ENCODE measurements at places on chromosomes 12 and 14.

DNA sequence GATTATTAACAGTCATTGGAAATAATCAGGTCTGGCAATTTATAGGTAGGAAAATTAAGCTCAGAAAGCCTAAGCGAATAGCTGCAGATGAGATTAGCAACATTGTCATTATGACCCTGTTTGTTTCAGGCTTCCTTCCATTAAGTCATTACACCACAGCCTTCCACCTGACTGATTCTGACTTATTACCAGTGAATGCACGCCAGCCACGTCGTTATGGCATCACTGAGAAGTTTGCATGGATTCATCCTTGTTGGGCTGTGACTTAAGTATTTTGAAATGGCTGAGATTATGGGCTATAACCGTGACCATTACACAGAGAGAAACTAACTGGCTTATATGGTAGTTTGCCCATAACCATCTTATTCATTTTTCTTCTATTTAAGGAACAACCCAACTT is 18.6 kb downstream of the RASSF8 start:
- DNase-seq: no peak

DNA sequence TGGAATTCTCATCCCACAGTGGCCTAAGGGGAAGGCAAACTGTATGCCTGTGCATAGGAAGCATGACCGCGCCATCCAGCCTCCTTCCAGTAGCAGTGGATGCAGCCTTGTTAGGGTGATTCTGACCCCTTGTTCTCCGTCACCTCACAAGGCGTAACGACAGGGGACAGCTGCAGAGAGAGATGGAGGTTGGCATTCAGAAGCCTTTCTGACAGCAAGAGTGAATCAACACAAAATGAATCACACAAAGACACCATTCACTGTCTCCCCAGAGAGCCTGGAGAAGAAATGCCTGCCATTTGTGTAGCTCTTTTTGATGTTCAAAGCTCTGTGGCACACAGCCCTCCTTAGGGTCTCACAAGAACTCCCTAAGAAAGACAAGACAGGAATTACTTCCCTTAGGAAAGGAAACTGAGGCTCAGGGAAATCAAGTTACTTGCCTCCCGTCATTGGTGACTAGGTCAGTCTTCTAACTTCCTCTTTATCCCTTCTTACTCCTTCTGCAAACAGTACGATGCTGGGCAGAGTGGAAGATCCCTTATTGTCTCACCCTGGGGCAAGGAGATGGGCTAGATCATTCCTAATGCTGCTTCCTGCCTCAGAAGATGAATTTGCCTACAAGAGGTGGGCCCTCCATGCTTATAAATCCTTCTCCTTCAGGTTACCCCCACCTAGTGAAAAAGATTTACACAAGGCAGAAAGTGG is 280.9 kb downstream of the CACNA1C start:
- DNase-seq: no peak

DNA sequence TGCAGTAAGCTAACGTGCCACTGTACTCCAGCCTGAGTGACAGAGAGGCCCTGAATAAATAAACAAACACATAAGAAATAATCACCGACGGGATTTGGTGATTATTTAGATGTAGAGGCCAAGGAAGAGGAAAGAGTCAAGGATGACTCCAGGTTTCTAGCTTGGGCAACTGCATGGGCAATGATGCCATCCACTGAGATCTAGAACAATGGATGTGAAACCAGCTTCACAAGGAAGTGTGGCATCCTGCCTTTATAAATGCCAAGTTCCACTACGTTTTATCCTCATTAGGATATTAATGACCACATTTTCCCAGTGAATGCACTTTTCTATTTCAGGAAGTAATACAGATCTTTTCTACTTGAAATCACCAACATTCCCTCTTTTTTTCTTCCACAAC is 10.9 kb upstream of the PTGER2 start:
- no peak for DNase-seq

GRCh38 chr12:50203691-50204090 is 36.5 kb upstream of the CERS5 start:
- DNase-seq: no peak

- no peak for DNase-seq
Observed at GRCh38 chr14:73712540-73713180, 1.5 kb downstream of the PNMA1 start.

GRCh38 chr12:75480469-75480949 is at the start of gene GLIPR1:
Gene GLIPR1, plus strand, starts transcription at chr12:75480755. Its CDS starts 126 bp downstream, at chr12:75480881.
- peak; percentile 42 for DNase-seq

DNA sequence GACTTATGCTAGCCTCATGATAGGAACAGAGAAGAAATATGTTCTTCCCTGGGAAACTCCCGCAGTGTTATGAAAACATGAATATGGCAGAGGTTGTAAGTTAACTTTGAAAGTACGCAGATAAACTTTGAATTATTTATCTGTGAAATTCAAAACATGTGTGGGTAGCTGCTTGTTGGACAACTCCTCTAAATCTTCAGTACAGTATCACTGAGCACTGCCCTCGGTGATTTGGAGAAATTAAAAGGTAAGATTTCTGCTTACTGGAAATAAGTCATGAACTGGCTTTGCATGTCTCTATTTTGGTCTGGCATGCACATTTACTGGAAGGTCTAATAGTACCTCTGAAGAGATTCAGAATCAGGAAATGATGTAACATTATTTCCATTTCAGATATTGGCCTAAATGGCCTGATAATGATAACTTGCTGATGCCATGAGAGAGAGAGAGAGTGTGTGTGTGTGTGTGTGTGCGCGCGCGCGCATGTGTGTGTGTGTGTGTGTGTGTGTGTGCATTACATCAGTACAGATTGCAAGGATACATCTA is 1441.9 kb upstream of the FLRT2 start:
- no peak for DNase-seq

DNA sequence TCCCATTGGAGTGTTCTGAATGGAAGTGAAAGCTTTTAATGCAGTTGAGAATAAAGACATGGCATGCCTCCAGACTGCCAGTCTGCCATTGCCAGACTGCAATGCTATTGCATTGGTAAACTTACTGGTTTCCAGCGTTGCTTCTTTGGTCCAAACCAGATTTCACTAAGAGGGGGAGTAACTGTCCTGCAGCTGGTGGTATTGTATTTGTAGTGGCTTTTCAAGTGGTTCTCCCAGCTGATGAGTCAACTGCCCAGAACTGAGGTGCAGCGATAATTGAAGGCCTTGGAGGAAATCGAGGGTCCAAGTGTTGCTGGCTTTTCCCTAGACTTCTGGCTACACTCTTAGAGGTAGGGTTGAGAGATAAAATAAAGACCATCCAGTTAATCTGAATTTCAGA is 31.9 kb downstream of the ERG28 start:
- DNase-seq: no peak

DNA sequence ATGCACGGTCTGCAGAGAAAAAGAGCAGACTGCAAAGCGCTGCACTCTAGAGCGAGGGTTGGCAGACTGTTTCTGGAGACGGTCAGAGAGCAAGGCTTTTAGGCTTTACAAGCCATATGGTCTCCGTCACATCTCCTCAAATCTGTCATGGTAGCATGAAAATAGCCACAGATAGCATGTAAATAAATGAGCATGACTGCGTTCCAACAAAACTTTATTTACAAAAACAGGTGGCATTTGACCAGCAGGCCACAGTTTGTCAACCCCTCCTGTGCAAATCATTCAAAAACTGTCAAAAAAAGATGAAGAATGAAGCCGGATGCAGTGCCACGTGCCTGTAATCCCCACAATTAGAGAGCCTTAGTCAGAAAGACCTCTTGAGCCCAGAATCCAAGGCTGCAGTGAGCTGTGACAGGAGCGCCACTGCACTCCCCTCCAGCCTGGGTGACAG is 18.9 kb downstream of the SYNE3 start:
- DNase-seq: no peak

GRCh38 chr14:101123618-101124510 is 220.3 kb upstream of the RTL1 start:
- no peak for DNase-seq

GRCh38 chr12:33718631-33719030 is 279.0 kb upstream of the SYT10 start:
- DNase-seq: no peak

GRCh38 chr12:2960996-2961616 is 1.9 kb downstream of the TEAD4 start:
- DNase-seq: no peak

GRCh38 chr14:94099006-94099405 is 11.5 kb upstream of the IFI27 start:
- no peak for DNase-seq

- DNase-seq: no peak
Observed at GRCh38 chr14:66442953-66443571, 43.1 kb upstream of the CCDC196 start.

DNA sequence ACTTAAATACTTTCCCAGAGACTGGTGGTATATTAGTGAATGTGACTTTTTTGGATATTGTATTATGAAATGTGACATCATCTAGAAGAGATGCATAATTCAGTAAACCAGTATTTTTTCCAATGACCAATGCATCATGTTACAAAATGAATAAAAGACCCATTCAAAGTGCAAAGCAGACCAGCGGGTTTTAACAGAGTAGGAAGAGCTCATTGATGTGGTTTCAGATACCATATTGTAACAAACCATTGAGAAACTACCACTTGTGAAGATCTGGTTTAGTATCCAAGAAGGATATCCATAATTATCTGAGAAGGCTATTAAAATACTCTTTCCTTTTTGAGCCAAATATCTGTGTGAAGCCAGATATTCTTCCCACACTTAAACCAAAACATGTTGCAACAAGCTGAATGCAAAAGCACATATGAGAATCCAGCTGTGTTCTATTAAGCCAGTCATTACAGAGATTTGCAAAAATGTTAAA is 47.7 kb downstream of the MVK start:
- no peak for DNase-seq

- no peak for DNase-seq
Observed at GRCh38 chr12:108622421-108622820, 11.3 kb downstream of the SELPLG start.

GRCh38 chr12:49763006-49763591 is 21.7 kb downstream of the TMBIM6 start:
- DNase-seq: no peak

- DNase-seq: no peak
Observed at GRCh38 chr12:121299662-121300061, 3.2 kb upstream of the CAMKK2 start.

GRCh38 chr12:34033628-34034296 is 11.5 kb downstream of the ALG10 start:
- DNase-seq: no peak

- DNase-seq: no peak
Observed at GRCh38 chr14:88463318-88463717, 77.9 kb downstream of the SPATA7 start.

- no peak for DNase-seq
Observed at GRCh38 chr12:110717037-110717436, 25.7 kb downstream of the PPP1CC start.

DNA sequence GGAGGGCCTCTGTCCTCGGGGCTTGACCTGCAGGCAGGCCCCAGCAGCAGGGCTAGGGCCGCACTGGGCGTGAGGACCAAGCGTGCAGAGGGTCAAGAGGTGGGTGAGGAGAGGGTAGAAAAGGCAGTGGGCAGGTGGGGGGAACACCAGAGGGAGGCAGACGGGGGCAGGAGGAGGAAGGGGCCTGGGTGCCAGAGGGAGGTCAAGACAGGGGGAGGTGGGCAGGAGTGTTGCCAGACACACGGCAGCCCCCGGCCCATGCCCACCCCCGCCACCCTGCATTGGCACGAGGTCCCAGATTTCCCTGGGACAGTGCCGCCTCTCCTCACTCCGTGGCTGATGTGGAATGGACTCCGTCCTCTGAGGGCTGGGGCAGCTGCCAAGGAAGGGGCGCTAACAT is 8.2 kb downstream of the TMEM121 start:
- no peak for DNase-seq

DNA sequence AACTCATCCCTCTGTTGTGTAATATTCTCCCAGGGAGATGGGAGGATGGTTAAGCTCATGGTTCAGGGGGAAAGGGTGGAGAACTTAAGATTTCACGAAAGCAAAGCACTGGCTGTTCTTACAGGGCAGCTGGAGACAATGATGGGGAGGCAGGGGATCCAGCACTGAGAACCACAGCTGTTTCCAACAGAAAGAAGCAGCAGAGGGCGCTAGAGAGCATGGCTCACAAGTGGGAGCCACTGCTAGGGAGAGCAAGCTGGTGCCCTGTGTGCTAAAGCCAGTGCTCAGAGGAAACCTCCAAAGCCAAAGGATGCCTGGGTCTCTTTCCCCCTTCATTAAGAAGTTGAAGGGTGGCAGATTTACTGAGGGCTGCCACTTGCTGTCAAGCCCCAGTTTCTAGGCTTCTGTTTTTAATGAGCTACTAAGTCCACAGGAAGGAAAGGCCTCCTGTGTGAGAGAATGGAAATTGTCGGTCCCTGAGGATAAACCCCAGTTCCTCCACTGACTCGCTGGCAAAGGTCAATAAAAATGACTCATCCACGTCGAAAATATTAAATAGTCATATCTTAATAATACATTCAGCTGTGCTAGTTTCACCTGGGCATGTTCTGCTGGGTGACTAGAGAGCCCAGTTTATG is 199.7 kb downstream of the ANO2 start:
- peak; percentile 54 for DNase-seq

GRCh38 chr12:34604227-34604626 is 581.9 kb downstream of the ALG10 start:
- no peak for DNase-seq

- no peak for DNase-seq
Observed at GRCh38 chr14:92108345-92109254, 2.2 kb upstream of the ATXN3 start.

DNA sequence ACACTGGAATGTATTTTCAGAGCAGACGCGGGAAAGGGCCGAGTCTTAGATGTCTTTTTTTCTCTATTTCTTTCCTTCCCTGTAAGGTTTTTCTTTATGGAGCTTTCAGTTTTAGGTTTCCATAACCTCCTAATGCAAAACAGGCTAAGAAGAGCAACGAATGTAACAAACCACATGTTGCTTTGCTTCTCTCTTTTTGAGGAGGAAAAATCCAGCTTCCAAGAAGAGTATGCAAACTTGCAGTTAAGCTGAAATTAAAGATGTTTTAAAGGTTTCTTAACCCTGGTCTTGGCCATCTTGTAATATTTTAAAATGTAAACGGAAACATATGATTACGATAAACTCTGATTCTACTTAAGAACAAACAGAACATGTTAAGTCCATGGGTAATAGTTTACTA is 86.9 kb downstream of the PRICKLE1 start:
- no peak for DNase-seq

DNA sequence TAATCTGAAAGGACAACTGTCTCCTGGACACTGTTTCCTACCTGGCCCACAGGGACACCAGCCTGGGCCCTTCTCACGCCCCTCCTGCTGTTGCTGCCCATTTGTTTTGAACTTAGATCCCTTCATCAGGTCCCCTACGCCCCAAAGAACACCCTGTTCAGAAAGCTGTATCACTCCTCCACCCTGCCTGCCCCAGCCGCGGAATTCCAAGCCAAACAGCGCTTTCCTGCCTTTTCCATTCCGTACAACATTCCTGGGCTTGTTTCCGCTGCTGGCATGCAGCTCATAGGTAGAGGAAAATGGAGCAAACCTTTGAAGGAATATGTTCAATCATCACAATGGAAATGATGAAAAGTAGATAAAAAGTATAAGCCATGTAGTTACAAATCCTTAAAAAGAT is 12.8 kb upstream of the GSG1 start:
- no peak for DNase-seq

DNA sequence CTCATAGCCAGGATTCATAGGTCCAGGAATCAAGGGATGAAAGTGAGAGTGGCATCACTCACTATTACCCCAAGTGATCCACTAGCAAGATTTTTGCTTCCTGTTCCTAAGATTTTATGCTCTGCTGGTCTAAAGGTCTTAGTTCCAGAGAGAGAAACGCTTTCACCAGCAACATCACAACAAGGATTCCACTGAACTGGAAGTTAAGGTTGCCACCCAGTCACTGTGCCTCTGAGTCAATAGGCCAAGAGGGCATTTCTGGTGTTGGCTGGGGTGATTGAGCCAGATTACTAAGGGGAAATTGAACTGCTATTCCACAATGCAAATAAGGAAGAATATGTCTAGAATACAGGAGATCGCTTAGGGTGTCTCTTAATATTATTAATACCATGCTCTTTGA is 142.5 kb upstream of the ARID2 start:
- DNase-seq: no peak

Measured in H54 (cell line).